Daoy (cell line): ENCODE measurements at places on chromosomes 5 and 9. TPM values are rescaled to one million over a fixed set of nuclear protein-coding genes. Genes with fewer than 3 reads are reported as not detected.

- DNase-seq: no peak
Measured at GRCh38 chr5:34639852-34640626, 16.1 kb upstream of the RAI14 start.

- DNase-seq: no peak
Measured at GRCh38 chr5:64789457-64789856, 20.7 kb downstream of the CWC27 start.

The TEK gene
- 9.3 and 11.3 TPM in 2 replicates for total RNA-seq

GRCh38 chr9:129493002-129493705, 127.7 kb downstream of the C9orf50 start:
- DNase-seq: no peak

The CDK7 gene
- total RNA-seq: 89.8 and 91.9 TPM in 2 replicates

GRCh38 chr9:133167096-133167730, 3.5 kb upstream of the GBGT1 start:
- no peak for DNase-seq

DNA sequence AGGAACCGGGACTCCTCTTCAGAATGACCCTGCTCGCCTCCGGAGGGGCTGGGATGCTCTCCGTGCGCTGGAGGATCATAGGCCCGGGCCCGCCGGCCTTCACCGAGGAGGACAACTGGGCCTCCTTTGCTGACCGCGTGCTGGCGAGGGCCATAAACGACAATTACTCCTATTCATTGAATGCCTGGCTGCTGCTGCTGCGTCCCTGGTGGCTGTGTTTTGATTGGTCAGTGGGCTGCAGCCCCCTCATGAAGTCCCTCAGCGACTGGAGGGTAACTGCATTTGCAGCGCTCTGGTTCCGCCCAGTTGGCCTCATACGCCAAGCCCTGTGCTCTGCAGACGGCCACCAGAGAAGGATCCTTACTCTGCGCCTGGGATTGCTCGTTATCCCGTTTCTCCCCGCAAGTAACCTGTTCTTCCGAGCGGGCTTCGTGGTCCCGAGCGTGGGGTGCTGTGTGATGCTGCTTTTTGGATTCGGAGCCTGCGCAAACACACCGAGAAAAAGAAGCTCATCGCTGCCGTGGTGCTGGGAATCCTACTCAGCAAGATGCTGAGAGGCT, 16.6 kb downstream of the OR2V1 start:
- DNase-seq: no peak
